ENCODE measurements at places on chromosomes 11 and 22.

- DNase-seq, result no peak
Measured at GRCh38 chr11:23288003-23288783, 427.9 kb upstream of the CCDC179 start.

DNA sequence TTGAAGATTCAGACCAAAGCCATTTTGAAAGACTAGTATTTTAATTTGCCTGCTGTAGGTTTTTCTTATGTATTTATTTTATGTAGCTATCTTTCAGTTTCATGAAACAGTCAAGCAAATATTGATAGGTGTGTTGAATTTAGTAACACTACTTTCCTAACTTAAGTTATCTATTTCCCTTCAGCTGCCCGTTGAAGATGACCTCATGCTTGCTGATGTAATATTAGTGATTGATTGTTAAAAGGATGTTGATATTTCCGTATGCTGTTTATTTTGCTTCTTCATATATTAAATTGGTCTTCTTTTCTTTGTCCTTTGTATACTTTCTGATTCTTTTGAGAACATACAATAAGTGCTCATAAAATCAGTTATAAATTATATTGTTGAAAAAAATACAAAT, 86.8 kb upstream of the CHORDC1 start:
- DNase-seq, result no peak

- no peak for DNase-seq
Measured at GRCh38 chr11:562046-562645, 1.4 kb downstream of the RASSF7 start.

DNA sequence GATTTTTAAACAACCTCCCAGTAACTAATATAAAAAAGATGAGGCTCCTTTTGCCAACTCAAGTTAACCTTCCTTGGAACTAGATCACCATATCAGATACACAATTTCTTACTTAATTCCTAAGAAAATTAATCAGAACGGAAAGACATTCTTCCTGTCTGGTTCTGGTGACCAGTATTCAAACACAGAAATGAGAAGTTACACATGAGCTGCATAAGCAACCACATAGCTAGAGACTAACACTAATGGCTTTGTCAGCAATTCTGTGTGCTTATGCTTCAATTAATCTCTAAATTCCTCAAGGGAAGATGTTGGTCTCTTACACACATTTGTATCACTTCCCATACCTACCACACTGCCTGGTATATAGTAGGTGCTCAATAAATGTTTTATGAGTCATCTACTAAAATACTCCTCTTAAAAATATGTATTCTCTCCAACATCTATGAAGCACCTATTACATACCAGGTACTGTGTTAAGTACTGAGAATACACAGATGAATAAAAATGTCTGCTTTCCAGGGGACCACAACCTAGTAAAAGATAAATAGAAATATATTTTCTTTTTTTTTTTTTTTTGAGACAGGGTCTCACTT, 54.5 kb downstream of the GAB2 start:
- no peak for DNase-seq

Measured in NCI-H2081 treated with DMSO at 0.1 percent for 48 hours (cell line).